GM03348 (cell line): ENCODE measurements at places on chromosomes 4 and X.

DNA sequence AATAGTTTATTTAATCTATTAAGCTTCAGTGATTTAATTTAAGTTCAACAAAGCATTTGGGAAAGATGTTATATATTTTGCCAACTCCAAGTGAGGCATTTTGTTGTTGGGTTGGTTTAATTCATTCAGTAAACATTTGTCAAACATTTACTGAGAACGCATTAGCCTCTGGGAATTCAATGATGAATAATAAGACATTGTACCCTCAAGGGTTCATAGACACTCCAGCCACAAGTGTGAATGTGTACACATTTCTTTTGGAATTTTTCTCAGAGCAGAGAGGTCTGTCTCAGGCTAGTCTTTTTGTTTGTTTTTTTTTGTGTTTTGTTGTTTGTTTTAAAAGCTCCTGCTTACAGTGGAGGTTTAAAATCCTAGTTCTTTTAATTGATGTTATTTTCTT, 203.9 kb downstream of the SOWAHB start:
- no peak for DNase-seq

GRCh38 chr4:148030193-148030873, 298.4 kb downstream of the ARHGAP10 start:
- peak; percentile 75 for DNase-seq

GRCh38 chrX:115911967-115912366, 258.6 kb upstream of the AGTR2 start:
- DNase-seq, result no peak

GRCh38 chr4:4485806-4486205, 56.0 kb downstream of the STX18 start:
- DNase-seq, result no peak

- no peak for DNase-seq
Measured at GRCh38 chr4:163201358-163201757, 34.7 kb upstream of the NAF1 start.

GRCh38 chrX:144722307-144722706, 525.0 kb upstream of the SPANXN1 start:
- no peak for DNase-seq

GRCh38 chrX:72258174-72258573, 18.9 kb downstream of the RPS4X start:
- DNase-seq, result peak; percentile 48

- DNase-seq, result no peak
Measured at GRCh38 chr4:179465131-179465797, 2023.0 kb upstream of the AGA start.

DNA sequence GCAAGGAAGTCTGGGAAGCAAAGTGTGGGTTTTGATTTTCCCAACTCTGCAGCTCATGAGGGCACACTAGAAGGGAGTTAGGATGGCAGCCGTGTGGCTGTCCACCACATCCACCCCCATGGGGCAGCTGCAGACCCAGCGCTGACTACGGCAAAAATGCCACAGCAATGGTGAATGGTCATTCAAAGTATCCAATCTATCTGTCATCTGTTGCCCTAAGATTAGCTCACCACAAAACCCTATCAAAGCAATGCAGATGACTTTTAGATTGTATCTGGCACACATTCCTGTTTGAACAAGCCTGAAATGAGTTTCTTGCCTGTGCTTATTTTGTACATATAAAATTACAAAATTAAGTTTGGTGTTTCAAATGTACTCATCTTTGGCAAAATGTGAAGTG, 29.7 kb upstream of the HPSE start:
- DNase-seq, result no peak

GRCh38 chrX:17944833-17945497, 83.9 kb upstream of the RAI2 start:
- peak; percentile 2 for DNase-seq

GRCh38 chr4:139619644-139620043, 46.0 kb upstream of the MGST2 start:
- DNase-seq, result peak; percentile 37

DNA sequence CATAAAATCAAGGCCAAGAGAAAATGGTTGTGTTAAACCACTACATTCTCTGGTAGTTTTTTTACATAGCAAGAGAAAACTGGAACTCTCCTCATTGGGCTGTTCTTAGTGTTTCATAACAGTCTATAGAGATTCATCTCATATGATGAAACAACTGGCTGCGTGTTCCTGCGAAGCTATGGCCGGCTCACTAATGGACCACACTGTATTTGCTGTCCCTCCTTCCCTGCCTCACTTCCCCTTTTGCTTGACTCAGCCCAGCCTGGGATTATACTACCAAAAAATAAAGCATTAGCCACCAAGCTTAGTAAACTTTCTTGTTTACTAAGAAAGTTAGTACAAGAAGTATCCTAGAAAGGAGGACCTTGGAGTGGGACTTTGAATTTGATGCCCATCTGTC, 31.6 kb upstream of the LSM6 start:
- DNase-seq, result no peak

DNA sequence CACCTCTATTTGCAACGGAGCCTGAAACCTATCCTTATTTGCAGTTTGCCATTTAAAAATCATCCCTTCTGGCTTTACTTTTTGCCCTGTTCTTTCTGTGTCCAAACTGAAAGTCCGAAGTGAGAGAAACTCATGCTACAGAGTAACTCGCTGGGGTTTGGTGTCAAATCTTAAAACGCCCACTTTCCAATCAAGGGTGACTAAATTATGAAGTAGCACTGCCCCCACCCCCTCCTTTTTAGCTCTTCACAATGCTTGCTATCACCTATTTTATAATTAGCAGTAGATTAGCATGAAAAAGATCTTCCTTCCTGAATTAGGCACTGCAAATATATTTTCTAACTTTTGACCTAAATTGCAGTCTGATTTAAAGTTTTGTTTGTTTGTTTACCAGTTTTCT, 52.5 kb downstream of the VGLL1 start:
- DNase-seq, result no peak

GRCh38 chr4:85776096-85776495, 301.1 kb downstream of the ARHGAP24 start:
- DNase-seq, result no peak

DNA sequence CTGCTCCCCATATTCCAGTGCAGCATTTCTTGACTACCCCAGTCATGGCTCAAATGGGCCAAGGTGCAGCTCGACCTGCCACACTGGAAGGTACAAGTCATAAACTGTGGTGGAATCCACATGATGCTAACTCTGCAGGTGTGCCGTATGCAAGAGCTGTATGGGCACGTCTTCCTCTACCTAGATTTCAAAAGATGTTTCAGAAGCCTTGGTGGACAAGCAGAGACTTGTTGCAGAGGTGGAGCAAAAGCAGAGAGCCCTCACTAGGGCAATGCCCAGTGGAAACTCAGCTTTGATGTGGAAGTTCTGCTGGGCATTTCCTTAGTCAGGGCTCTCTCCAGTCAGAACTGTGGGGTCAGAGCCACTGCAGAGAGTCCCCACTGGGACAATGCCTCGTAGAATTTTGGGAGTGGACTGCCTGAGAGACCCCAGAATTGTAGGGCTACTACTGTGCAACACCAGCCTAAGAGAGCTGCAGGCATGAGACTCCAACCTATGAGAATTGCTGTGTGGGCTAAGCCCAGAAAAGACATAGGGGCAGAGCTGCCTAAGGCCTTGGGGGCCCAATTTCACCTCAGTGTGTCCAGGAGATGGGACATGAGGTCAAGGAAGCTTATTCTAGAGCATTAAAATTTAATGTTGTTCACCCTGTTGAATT, 65.7 kb downstream of the BEX3 start:
- DNase-seq, result no peak

DNA sequence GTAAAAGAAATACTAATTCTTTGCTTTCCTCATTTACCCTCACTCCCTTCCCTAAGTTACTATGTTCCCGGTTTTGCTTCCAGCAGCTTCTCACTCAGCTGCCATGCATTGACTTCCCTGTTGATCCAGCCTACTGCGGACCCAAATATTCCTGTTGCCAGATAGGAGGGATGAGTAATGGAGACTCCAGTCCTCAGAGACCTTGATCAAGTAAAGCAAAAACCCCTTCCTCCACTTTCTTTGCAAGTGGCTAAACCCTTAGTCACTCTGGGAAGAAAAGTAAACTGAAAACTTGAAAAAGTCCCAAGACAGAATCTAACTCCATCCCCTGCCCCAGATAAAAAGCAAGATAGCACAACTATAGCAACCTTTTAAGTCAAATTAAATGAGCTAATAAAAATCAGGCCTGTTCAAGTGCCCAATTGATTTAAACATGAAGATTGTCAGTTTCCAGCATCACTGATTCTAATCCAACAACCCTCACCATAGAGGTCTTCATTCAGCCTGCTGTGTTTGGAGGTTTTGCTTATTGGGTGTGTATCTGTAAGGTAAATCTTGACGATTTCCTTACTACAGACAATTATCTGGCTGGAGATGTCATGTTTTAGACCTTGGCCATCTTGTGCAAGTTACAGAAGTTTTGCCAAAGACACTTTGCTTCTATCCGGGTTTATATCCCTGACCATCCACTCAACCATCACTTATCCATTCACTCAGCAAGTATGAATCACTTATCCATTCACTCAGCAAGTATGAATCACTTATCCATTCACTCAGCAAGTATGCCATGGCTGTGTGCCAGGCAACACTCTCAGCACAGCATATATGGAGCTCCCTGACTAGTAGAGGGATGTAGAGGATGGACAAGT, 17.6 kb downstream of the FGFBP1 start:
- peak; percentile 84 for DNase-seq

GRCh38 chr4:55868581-55869090, 15.2 kb downstream of the EXOC1 start:
- DNase-seq, result no peak

- no peak for DNase-seq
Measured at GRCh38 chr4:135192751-135193535, 991.4 kb upstream of the PABPC4L start.

GRCh38 chrX:108641589-108642272, 94.6 kb downstream of the IRS4 start:
- DNase-seq, result no peak

DNA sequence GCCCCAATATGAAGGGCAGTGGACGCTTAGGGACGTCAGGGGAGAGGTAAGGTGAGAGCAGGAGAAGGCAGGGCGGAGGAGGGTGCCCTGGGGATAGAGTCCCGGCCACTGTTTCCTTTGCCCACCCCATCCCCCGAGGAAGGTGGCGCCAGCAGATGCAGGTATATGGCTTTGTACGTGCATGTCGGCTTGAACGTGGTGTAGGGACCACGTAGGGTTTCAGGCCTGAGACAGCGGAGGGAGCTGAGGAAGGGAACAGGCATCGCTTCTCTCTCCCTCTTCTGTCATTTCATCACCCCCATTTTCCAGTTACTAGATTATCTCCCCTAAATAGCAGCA, 97.9 kb downstream of the PHKA2 start:
- no peak for DNase-seq

GRCh38 chr4:875818-876423, 50.0 kb upstream of the CPLX1 start:
- no peak for DNase-seq

DNA sequence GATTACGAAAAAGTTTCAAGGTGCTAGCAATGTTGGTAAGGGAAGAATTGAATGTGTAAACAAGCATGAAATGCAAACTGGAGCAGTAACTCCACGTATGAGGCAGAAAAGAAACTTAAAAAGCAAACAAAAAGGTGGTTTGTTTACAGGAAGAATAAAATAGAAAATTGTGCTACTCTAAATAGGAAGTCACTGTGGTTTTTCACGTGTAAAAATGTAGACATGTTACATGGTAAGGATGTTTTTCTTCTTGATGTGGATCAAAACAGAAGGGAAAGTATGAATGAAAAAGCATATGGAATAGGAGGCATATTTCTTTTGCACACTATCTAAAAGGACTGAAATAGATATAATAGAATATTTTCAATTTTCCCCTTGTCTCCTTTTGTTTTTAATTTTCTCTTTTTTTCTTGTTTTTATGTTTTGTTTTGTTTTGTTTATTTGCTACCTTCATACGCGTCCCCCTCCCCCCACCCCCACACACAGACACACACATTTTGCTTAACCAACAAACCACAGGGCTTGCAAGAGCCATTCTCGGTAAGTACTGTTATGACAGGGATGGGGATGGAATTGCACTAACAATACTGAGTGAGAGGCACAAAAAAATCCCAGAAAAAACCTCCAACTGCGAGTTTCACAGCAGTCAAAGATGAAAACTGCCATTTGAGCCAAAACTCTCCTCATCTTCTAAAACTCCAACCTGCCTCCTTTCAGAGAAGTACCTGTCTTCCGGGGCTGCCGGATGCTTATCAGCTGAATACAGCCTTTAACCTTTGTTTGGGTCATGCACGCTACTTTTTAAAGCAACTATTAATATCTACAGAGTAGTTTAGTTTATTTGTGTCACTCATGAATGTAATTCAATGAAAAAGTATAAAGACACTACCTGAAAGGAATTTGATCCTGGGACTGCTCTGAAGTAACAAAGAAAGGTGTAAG, 135.8 kb downstream of the IL15 start:
- DNase-seq, result no peak

DNA sequence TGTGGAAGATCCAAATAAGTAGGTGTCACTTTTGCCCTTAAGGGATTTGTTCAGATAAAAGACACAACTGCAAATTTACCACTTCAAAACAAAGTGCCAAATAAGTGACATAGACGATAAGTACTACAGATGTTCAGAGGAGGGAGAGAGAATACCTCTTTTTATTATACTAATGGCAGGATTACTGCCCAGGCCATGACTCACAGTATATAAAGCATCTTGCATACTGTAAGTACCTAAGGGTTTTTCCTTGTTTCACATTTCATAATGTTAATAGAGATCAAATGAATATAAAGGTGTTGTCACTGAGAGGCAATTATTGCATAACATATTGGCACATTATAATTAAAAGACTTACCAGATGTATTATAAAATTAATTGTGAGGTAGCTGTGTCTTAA, 46.4 kb downstream of the PTPN13 start:
- peak; percentile 6 for DNase-seq

- no peak for DNase-seq
Measured at GRCh38 chrX:23799469-23800065, 16.6 kb downstream of the SAT1 start.

DNA sequence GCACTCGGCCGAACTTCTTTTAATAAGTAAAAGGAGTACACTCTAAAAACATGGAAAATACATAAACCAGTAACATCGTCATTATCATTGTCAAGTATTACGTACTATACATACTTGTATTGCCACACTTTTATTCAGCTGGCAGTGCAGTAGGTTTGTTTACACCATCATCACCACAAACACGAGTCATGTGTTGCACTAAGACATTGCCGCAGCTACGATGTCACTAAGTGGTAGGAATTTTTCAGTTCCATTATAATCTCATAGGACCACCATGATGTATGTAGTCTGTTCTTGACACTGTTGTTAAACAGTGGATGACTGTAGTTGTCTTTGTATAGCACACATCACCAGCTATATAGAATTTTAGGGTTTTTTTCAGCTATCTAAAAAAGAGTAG, 48.0 kb upstream of the TMEM131L start:
- DNase-seq, result no peak

DNA sequence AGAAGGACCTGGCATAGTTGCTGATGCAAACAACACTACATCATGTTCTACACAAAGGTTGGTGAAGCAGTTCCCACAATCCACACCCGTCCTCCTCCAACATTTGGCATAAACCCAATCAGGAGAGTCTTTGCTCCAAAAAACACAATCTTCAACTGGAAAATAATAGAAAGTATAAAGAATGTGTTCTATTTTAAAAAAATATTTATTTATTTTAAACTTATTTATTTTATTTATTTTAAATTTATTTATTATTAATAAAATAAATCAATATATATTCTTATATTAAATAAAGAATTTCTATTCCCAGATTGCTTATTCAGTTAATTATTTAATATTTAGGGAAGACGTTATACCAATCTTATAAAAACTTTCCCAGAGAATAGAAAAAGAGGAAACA, 1753.7 kb upstream of the AGA start:
- no peak for DNase-seq

GRCh38 chr4:76873495-76873894, 24.4 kb downstream of the SOWAHB start:
- no peak for DNase-seq
